ENCODE measurements at places on chromosomes 6 and 20.

- no peak for DNase-seq
Measured at GRCh38 chr6:24549674-24550353, 55.0 kb downstream of the ALDH5A1 start.

DNA sequence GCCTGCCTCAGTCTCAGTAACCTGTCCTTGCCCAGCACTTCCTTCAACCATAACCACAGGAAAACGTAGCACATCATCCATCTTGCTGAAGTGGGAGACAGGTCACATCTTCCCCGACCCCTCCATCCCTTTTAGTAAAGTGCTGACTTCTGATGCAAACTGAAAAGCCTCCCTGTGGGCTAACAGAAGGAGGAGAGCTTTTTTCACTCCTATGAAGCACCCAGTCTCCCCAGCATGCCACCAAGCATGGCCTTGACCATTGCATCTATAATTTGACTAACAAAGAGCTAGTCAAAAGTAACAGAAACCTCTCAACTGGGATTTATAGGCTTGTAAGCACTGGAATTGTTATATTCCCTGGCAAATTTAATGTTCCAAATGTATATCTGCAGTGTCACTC, 288.9 kb upstream of the IRAK1BP1 start:
- no peak for DNase-seq

DNA sequence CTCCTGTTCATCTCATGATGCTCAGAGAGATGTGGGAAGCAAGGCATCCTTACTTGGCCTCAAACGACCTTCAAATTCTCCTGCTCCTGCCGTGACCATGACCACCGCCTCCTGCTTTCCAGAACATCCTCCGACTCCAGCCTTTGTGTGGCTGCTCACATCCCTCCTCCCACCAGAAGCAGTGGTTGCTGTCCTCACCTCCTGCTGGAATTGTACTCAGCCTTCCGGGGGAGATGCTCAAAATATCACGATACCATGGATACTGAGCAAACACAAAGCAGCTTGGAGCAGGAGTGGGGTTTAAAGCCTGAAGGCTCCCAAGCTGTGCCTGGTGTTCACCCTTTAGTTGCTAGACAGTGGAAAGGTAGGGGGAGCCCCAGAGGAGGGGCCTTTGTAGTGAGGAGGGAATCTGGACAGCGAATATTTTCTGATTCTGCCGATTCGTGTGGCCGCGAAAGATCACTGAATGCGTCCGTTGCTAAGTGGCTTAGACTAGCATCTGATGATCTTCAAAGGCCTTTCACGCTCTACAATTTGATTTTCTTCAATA, 9.3 kb upstream of the DUSP22 start:
- DNase-seq = no peak

DNA sequence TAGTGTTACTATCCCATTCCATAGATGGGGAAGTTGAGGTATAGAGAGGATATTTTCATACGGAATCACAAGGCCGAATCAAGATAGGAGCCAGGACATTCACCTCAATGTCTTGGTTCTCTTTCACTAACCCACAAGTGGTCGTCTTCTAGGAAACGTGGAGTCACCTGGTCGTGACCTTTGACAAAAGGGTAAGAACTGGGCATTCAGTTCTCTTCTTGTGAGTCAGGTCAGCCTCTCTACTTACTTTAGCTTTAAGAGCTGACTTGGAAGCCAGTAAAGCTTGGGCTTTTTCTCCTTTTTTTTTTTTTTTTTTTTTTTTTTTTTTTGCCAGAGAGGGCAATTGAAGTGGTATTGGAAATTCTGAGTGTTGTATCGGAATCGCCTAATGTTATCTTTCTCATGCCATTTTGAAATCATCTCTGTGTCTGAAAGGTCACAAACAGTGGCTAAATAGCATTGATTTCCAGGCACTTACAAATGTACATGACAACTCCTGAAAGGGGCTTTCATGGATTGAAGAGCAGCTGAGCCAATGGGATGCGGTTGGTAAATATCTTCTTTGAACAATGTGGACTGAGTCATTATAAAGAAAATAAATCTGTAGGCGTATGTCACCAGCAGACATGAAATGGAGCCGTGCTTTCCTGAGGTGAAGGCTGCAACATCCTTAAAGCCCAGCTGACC, 356.9 kb downstream of the KIF16B start:
- DNase-seq = no peak

DNA sequence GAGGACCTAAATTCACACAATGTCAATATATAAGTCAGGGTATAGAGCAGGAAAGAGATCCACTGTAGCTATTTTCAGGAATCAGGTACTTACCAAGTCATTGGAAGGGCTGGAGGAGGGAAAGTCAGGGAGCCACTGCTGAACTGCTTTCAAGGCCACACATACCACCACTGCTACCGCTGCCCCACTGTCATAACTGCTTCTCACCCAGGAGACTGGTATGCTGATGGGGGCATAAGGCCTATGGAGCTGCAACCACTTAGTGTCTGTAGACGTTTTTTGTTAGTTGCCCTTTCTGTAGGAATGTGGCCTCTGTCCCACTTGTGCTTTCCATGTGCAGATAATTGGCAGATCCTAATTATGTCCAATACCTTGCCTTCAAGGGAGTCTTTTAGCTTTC, 5.4 kb downstream of the SMAP1 start:
- DNase-seq = no peak

DNA sequence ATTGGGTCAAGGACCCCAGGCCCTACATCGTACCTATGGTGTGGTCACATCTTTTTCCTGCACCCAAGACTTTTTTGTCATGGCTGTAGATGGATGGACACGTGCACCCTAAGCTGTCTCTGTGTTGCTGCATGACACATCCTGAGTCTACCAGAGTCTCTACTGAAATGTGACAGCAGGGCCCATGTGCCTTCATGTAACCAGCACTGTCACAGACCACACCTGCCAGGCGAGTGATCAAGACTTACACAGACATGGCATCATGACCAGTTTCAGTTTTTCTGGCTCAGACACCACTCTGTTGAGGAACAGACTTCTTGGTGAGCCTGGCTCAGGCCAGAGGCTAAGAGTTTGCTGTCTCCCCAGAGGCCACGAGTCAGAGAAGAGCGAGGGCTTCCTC, 7.6 kb downstream of the PRND start:
- no peak for DNase-seq

GRCh38 chr6:29965873-29966601, 23.7 kb downstream of the HLA-A start:
- peak; percentile 88 for DNase-seq

DNA sequence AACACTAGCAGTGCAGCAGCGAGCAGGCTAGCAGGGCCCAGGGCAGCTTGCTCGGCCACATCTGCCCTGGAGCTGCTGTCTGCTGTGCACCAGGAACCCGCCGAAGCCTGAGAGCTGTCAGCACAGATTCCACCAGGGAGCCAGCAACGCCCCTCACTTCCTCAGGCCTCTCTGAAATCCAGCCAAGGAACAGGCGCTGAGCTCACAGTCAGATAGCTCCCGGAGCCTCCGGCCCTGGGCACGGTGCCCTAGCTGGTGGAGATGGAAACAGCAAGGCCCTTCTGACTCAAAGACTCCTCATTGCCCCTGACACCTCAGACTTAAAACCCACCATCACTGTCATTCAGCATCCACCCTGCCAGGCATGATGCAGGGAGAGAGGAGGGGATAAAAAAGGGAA, 839.4 kb downstream of the MAFB start:
- no peak for DNase-seq

GRCh38 chr6:31659649-31660380, 763 bp downstream of the C6orf47 start:
- DNase-seq = peak; percentile 34

DNA sequence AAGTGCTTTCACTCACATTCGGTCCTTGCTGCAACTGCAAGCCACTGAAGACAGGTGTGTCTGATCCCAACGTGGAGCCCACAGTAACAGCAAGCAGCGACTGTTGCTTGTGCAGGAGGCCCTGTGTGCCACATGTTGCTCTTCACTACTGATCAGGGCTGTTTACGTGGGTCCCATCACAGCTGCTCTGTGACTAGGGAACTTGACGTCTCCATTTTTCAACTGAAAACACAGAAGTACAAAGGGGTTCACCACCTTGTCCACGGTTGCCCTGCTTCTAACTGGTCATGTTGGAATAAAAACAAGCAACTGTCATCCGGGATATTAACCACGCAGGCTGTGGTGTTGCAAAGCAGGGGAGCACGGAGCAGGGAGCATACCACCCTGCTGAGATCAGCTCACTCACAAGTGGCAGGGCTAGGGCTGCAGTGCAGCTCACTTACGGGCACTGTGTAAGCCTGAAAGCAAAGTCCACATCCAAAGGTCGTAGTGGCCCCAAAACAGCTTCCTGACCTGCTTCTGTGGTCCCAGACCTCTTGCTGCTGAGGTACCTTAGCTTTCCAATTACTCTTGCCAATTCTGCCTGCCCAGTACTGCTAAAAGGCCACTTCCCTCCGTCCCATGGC, 105.8 kb upstream of the DUSP22 start:
- DNase-seq = no peak

GRCh38 chr20:57843941-57844625, 134.3 kb upstream of the PMEPA1 start:
- no peak for DNase-seq

GRCh38 chr6:12034837-12035236, 22.7 kb downstream of the HIVEP1 start:
- DNase-seq = no peak

DNA sequence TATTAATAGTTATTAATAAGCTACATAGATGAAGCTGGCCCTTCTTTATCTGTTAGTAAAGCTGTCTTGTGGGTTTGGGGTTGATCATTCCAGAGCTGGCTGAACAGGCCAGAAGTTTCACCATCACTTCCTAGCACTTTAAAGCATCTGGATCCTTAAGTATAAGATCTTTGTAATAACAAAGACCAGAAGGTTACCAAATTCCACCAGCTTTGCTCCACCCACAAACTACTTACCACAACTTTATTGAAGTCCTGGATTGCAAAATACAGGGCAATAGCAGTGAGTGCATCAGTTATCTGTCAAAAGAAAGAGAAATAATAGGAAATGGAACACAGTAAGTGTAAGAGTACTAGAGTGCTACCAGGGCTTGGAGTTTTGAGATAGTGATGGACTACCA, 33.0 kb downstream of the PIGU start:
- DNase-seq = no peak

DNA sequence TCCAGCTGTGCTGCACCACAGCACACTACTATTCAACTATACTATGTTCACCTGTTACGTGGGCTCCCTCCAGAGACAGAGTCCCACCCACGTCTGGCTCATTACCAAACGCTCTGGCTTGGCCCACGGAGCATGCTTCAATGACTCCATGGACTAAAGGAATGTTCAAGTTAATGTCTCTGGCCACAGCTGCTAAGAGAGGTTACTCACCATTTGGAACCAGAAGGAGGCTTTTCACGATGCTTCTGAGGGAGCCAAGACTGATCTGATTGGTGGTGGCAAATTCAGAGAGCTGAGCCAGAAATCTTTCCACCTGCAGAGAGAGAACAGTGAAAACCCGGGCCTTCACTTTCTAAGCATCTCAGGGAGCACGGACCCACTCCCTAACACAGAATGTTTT, 15.6 kb downstream of the COMMD7 start:
- DNase-seq = no peak

DNA sequence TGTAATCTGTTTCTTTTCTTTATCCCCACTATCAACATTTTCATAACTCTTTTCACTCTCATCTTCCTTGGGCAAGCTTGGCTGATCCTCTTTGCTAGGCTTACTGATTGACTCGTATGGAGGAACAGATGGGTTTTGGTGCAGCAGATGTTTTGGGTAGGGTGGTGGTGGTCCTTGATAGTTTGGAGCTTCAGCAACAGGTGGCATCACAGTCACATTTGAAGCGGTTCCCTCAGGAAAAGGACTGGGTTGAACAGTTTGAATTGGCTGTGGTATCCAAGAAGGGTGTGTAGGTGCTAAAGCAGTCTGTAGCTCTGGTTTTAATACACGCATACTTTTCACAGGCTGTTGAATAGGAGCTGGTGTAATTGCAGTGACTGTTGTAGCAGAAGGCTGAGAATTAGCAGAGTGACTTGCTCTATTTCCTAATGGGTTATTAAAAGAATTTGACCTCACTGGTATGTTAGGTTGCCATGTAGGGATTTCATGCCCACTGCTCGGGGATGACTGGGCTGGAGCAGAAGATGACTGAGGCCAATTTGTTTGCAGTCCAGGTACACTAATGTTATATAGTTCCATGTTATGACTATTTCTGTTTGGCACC, 34.5 kb downstream of the LATS1 start:
- no peak for DNase-seq

DNA sequence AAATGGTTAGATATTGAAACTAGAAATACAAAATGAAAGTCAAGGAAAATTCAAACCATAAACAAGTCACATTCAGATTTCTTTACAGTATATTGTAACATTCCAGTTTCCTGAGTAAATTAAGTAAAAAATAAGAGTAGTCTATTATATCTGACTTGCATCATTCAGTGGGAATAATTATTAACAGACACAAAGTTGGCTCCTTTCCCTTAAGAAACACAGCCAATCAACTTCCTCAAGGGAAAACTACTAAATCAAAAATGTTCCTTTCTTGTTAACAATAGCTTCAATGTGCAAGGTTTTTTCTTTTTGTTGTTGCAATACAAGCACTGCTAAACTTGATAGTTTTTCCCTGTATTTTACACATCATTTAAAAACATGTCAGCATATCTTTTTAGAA, 33.2 kb downstream of the DNAAF9 start:
- DNase-seq = no peak

GRCh38 chr6:17179530-17180073, 77.8 kb downstream of the STMND1 start:
- no peak for DNase-seq

GRCh38 chr6:133833949-133834359, 55.0 kb upstream of the TCF21 start:
- no peak for DNase-seq

- no peak for DNase-seq
Measured at GRCh38 chr6:139308286-139308916, 16.6 kb upstream of the TXLNB start.

GRCh38 chr6:133637874-133638273, 251.0 kb upstream of the TCF21 start:
- no peak for DNase-seq

GRCh38 chr6:49915035-49915434, 48.7 kb upstream of the CRISP1 start:
- DNase-seq = no peak

DNA sequence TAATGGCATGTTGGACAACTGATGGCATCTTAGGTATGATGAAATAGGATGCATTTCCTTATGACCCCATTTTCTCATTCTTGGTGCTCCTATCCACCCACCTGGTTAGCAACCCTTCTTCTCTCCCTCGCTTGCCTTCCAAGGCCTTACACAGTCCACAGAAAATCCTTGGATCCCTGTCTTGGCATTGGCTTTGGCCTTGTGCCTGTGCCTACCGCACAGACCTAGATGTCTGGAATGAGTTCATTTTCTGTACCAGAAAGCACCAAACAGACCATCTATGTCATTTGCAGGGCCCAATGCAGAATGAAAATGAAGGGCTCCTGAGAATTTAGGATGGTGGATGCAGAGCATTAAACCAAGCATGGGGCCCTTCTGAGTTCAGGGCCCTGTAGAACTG, 99.0 kb upstream of the LAMP5 start:
- DNase-seq = no peak

DNA sequence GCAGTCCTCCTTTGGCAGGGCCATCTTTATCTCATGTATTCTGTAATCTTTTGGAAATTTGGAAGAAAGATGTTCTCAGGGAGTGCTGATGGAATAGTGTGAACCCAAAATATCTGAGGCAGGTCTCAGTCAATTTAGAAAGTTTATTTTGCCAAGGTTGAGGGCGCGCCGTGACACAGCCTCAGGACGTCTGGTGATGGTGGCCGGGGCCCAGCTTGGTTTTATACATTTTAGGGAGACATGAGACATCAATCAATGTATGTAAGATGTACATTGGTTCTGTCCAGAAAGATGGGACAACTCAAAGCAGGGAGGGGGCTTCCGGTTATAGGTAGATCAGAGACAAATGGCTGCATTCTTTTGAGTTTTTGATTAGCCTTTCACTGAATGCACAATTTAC, 89.8 kb downstream of the ERMARD start:
- DNase-seq = no peak
